ENCODE measurements at places on chromosomes 7 and 10.

DNA sequence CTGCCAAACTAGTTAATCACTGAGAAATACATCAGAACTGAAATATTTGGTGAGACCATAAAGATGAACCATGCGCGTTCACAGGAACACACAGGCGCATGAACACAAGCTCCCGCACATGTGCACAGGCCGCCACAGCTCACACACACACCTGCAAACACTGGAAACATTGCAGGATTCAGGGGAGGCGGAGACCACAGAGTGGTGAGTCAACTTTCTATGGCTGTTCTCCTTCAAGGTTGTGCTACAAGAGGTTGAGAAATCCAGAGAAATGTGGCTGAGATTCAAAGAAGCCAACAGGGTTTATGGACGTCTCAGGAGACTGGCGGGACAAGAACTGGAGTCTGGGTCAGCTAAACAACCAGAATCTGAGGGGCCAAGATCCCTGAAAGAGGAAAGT lies 17.8 kb downstream of the ESYT2 start:
- DNase-seq: no peak

DNA sequence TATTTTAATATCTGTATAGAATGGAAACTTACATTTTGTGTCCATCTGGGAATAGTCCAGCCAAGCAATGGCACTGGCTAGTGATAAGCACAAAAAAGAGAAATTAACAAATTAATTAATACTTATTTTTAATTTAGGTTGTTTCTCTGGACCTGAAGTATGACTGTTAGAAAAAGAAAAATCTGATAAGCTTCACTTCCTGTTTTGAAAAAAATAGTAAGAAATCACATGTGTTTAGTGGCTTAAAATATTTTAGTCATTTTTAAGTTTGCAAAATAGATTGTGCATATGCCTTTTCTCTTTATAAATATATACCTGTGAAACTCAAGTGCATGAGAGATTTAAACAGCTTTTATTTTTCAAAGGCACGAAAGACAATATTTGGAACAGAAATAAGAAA lies 50.1 kb upstream of the CREB5 start:
- DNase-seq: no peak

- no peak for DNase-seq
These were observed 60.6 kb upstream of the AUTS2 start for GRCh38 chr7:69537691-69538090.

DNA sequence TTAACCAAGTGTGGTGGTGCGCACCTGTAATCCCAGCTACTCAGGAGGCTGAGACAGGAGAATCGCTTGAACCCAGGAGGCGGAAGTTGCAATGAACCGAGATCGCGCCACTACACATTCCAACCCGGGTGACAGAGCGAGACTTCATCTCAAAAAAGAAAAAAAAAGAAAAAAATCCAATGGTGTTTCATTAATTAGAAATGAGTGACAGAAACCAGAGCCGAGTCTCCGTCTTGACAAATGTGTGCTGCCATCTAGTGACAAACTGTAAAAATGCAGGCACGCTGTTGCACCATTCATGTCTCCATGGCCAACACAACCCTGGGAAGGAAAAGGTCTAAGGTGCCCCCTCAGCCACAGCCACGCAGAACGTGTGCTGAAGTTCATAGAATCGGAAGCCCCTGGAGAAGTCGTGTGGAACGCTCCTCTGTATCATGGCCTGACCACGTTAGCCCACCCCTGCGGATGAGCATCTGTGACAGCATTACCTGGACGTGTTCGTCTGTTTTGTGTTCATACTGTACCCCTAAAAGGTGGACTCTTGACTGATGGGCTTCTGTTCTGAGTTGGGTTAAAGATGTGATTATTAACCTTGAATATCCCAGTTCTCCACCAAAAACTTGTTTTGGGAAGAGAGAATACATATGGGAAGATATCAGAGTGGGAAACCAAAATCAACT lies 94.9 kb downstream of the LYZL2 start:
- DNase-seq: peak; percentile 38

DNA sequence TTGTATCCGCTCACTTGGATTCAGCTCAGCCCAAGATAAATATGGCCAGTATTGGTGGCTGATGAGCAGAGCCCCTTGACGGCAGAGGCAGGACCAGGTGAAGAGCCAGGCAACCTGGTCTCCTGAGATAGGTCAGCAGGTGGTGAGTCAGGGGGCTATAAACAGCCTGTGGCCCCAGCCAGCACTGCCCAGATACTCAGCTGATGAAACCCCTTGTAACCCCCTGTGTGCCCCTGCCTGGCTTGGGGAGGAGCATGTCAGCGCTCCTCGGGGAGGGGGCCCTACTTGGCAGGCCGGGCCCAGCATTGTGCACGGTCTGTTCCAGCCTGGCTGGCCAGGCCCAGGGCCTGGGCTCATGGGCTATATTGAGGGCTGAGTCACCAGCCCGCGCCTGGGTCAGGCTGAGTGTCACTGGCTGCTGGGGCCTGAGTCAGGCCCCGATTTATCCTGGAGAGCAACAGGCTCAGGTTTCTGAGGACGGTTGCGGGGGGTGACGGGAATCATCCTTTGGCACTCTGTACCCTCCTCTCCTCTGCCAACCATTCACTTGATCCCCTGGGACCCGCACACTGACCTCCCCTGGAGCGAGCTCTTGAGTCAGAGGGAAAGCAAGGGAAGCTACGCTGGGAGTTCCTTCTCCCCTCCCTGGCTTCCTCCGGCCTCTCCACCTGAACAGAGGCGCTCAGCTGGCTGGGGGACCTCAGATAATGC lies 2.8 kb upstream of the FLNC start:
- no peak for DNase-seq

Measured in HuH-7.5 (cell line).